ENCODE measurements at places on chromosomes 4 and X. TPM values are rescaled to one million over a fixed set of nuclear protein-coding genes. Genes with fewer than 3 reads are reported as not detected.
A peak's percentile ranks its signal among the peaks of the same experiment; 100 is the strongest.

DNA sequence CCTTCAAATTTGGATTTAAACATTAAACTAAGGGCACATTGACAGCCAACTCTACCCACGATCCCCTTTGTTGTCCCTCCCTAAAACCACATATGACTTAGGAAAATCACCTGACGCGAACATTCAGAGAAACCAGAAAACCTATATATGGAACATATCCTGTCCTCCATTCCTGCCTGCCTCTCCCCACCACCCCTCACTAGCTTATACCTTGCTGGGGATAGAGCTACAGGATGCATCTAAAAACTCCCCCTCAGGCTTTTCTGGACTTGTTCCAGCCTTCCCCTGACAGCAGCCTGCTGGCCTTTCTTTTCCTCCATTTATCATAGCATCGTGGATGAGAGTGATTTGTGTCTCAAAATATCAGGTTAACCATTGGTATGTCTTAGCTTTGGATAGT lies 8.8 kb downstream of the STK26 start:
- no peak for DNase-seq
- no peak overlapping the region for H3K4me3 ChIP-seq
- peaks cover 2% of the 10 kb centered on the region for H3K4me1 ChIP-seq

DNA sequence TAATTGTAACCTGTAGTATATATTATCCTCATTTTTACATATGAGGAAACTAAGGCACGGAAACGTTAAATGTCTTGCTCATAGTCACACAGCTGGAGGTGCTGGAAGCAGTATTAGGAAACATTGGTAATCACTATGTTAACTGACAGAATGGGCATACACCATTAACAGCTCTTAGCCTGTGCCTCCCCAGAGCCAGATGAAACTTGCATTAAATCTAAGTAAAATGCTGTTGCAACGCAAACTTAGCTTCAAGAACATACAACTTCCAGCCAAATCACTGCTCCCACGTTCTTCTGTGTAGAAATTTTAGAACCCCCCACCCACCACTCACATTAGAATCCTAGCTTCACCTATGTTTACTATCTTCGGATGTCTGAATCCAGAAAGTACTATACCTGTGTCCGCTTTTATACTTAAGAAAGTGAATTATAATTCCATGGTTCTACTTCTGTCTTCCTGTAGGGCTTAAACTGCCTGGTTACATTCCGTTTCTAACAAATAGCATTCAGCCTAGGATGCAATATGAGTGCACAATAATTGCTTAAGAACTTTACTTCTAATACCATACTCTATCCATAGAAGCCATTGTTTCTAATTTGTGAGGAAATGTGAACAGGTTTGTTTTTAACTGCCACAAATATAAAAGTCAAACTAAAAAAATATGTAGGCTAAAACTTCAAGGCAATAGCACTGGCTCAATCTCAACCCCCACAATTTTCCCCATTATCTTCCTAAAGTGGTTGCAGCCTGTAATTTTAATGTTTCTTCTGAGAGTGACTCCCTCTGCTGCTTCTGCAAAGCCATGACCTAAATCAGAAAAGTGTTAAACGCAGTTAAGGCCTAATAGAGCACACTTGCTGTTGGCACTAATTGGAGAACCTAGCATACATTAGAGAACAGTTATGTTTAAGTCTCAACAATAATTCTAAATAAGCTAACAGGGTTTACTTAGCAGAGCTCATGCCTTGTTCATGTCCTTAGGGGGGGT lies 4.4 kb downstream of the UNC5C start:
- H3K36me3 ChIP-seq, result no peaks in the 10 kb centered on the region
- H3K27ac ChIP-seq, result no peak overlapping the region
- DNase-seq, result no peak

Gene VEGFC
- 1.6 TPM for total RNA-seq

- H3K4me3 ChIP-seq, result no peak overlapping the region
- H3K27ac ChIP-seq, result no peak overlapping the region
- no peaks in the 10 kb centered on the region for H3K27me3 ChIP-seq
- DNase-seq, result peak; percentile 31
- no peaks in the 10 kb centered on the region for H3K36me3 ChIP-seq
Measured at GRCh38 chr4:38924353-38924752, 56.7 kb downstream of the FAM114A1 start.

GRCh38 chr4:7887436-7887835 lies 52.2 kb downstream of the AFAP1 start:
- H3K4me3 ChIP-seq, result no peak overlapping the region
- H3K4me1 ChIP-seq, result peaks cover 4% of the 10 kb centered on the region
- H3K36me3 ChIP-seq, result no peaks in the 10 kb centered on the region
- H3K27me3 ChIP-seq, result no peaks in the 10 kb centered on the region

Data from neural progenitor cell (in vitro differentiated cells).